ENCODE measurements at places on chromosomes 5 and 9. TPM values are rescaled to one million over a fixed set of nuclear protein-coding genes. Genes with fewer than 3 reads are reported as not detected.

The OTP gene
- polyA plus RNA-seq, result not detected

The BTNL3 gene
- polyA plus RNA-seq, result not detected

The CKMT2 gene
- polyA plus RNA-seq, result not detected

The GZMA gene
- not detected for polyA plus RNA-seq

The SH3TC2 gene
- 0.91 TPM for polyA plus RNA-seq

The LCN9 gene
- not detected for polyA plus RNA-seq

The NTNG2 gene
- 0.11 TPM for polyA plus RNA-seq

The OTULINL gene
- polyA plus RNA-seq, result 0.03 TPM

The ALDOB gene
- not detected for polyA plus RNA-seq

The TAF1L gene
- polyA plus RNA-seq, result not detected

The THG1L gene
- 2.9 TPM for polyA plus RNA-seq

The BHMT2 gene
- 0.92 TPM for polyA plus RNA-seq

The NDUFS6 gene
- 127 TPM for polyA plus RNA-seq

The CHD1 gene
- polyA plus RNA-seq, result 12.0 TPM

The CER1 gene
- not detected for polyA plus RNA-seq

The PKN3 gene
- 29.5 TPM for polyA plus RNA-seq

The KIAA1191 gene
- polyA plus RNA-seq, result 114 TPM

The PDCD1LG2 gene
- polyA plus RNA-seq, result 7.9 TPM

The CREB3 gene
- 45.9 TPM for polyA plus RNA-seq

The ADAMTS12 gene
- not detected for polyA plus RNA-seq

The PCDH1 gene
- polyA plus RNA-seq, result 124 TPM

The ARHGEF28 gene
- polyA plus RNA-seq, result 29.5 TPM

The FOXD4L6 gene
- polyA plus RNA-seq, result not detected

The FBXW2 gene
- polyA plus RNA-seq, result 32.5 TPM

The SV2C gene
- not detected for polyA plus RNA-seq

The PCDHA2 gene
- polyA plus RNA-seq, result not detected

The IL17B gene
- not detected for polyA plus RNA-seq

The ROR2 gene
- polyA plus RNA-seq, result not detected

The CACNA1B gene
- polyA plus RNA-seq, result 0.03 TPM

The DAPK1 gene
- polyA plus RNA-seq, result 58.9 TPM

The PCDHA10 gene
- 0.11 TPM for polyA plus RNA-seq

The PCDHB4 gene
- 0.10 TPM for polyA plus RNA-seq

The ATOX1 gene
- polyA plus RNA-seq, result 292 TPM

The GBGT1 gene
- polyA plus RNA-seq, result 56.3 TPM

The HRH2 gene
- not detected for polyA plus RNA-seq

The ACTBL2 gene
- polyA plus RNA-seq, result 0.03 TPM

The IL31RA gene
- polyA plus RNA-seq, result 0.06 TPM

The ZNF454 gene
- polyA plus RNA-seq, result 0.08 TPM

The F2RL2 gene
- 33.3 TPM for polyA plus RNA-seq

The CYSRT1 gene
- 1.6 TPM for polyA plus RNA-seq

The LEAP2 gene
- polyA plus RNA-seq, result 0.48 TPM

The AUH gene
- polyA plus RNA-seq, result 2.3 TPM

The NR2F1-AS1 gene
- polyA plus RNA-seq, result 2.7 TPM

The PLPP7 gene
- 2.7 TPM for polyA plus RNA-seq

The SVEP1 gene
- polyA plus RNA-seq, result 0.04 TPM

The C5orf58 gene
- polyA plus RNA-seq, result not detected

The TRIM14 gene
- 4.9 TPM for polyA plus RNA-seq

The PAEP gene
- polyA plus RNA-seq, result not detected

The SH3GL2 gene
- polyA plus RNA-seq, result 0.12 TPM

The PRDM9 gene
- not detected for polyA plus RNA-seq

The FKTN gene
- 2.8 TPM for polyA plus RNA-seq
